Memory B cell (primary cell): ENCODE measurements at places on chromosomes 1 and 21.

DNA sequence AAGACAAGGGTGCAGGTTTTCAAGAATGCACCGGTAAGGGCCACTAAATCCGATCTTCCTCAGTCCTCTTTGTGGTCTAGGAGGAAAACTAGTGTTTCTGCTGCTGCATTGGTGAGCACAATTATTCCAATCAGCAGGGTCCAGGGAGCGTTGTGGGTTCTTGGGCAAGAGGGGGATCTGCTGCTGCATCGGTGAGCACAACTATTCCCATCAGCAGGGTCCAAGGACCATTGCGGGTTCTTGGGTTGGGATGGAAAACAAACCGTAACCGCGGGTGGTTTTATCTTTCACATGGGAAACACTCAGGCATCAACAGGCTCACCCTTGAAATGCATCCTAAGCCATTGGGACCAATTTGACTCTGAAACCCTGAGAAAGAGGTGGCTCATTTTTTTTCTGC is 7.0 kb upstream of the PCP4L1 start:
- DNase-seq, result no peak

- no peak for DNase-seq
These were observed 52.2 kb downstream of the NENF start for GRCh38 chr1:212484701-212485570.

GRCh38 chr1:6880951-6881690 is 95.9 kb downstream of the CAMTA1 start:
- DNase-seq, result no peak

- DNase-seq, result no peak
These were observed 9.7 kb downstream of the SOAT1 start for GRCh38 chr1:179303200-179303785.

DNA sequence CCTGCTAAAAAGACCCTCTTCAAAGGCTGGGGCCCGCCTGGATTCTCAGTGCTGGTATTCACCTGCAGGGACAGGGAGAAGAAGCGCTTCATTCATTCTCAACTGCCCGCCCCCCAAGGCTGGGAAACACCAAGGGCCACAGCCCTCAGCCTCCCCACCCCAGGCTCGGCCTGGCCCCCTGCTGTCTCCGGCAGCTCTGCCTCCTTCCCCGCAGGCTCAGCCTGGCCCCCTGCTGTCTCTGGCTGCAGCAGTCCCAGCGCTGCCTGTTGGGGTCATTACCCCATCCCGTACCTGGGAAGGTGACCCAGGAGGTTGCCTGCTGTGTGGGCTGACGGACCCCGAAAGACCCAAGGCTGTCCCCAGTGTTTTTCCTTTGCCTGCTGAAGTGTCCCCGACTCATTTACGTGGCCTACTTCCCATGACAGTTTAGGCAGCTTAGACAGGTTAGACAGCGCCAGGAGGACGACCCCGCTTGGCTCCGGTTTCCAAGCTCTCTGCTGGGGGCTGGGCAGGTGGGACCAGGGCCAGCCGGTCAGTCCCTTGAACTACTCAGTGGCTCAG is 22.9 kb upstream of the CLSTN1 start:
- DNase-seq, result no peak

GRCh38 chr1:220926146-220926545 is 46.9 kb downstream of the HLX start:
- DNase-seq, result no peak

DNA sequence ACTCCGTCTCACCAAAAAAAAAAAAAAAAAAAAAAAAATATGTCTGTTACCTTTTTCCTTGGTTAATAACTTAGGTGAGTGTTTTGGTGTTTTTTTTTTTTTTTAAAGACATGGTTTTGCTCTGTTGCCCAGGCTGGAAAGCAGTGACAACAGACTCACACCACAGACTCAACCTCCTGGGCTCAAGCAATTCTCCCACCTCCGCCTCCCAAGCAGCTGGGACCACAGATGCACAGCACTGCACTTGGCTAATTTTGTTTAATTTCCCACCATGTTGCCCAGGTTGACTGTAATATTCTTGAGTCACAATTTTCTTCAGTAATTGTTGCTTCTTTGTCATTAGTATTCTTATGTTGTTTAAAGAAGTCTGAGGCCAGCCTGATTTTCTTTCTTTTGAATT is 149.2 kb upstream of the SYT6 start:
- DNase-seq, result no peak

- DNase-seq, result no peak
These were observed 9.5 kb upstream of the TMEM61 start for GRCh38 chr1:54970901-54971300.

- no peak for DNase-seq
These were observed 33.3 kb upstream of the CSF1 start for GRCh38 chr1:109877317-109877771.
